ENCODE measurements at places on chromosomes 16 and 17.

- DNase-seq = no peak
Observed at GRCh38 chr17:12673788-12674187, 8.1 kb downstream of the MYOCD start.

DNA sequence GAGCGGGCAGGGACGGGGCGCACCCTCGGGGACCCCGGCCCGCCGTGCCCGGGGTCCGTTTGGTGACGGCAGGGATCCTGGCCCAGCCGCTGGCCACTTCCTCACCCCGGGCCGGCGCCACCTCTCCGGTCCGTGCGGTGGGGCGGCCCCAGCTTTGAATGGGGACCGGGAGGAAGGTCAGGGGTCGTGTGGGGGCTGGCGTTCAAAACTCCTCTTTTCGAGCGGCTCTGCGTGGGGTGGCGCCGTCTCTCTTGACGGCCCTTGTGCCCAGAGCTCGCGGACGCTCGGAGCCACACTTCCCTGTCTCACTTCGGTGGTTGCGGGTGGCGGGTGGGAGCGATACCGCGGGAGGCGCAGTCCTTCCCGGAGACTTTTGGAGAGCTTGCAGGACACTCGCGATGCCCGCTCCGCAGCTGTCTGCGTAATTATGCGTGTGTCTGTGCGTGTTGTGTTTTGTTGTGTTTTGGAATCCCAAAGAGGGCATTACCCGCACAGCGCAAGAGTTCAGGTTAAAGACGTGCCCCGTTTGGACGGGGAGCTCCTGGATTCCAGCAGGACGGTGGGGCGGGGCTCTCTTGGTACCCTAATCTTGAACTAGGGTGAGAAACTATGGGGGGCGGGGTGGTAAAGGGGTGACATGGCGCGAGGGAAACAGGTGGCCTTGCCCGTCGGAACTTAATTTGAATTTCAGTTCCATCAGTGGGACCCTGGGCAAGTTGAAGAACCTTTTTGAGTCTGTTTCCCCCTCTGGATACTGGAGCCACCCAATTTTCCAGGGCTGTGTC lies 637 bp downstream of the PLCG2 start:
- peak; percentile 2 for DNase-seq

GRCh38 chr17:42193216-42193968 lies 902 bp downstream of the GHDC start:
- DNase-seq = no peak

DNA sequence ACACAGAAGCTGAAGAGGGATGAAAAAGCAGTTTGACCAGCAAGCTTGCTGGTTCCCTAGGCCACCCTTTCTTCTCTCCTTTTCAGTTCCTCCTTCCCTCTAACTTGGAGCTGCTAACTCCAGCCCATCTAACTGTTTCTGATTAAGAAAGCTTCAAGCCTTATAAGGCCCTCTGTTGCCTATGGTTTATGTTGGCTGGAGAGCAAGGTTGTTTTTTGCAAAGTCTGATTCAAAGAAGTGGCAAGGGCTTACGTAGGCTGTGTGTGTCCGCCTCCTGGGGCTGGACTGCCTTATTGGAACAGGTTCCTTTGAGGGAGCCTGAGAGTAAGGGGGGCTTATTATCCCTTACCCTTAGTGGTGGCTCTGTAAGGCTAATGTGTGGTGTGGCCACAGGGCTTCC lies 7.1 kb downstream of the AKAP1 start:
- no peak for DNase-seq
